ENCODE measurements at places on chromosomes 13 and 19.

DNA sequence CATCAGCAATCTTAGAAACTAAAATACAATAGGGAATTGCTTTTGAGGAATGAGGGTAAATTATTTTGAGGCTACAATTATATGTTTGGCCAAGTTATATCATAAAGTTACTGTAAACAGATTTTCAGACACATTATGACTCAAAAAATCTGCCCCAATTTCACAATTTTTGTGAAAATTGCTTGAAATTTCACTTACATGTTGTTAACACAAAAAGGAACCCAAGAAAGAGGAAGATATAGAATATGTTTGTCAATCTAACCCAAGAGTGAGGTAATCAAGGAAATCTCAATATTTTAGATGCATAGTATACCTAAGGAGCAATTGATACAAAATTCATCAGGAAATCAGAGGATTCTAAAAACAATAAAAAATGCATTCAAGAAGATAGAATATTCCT, 73.9 kb upstream of the FNDC3A start:
- no peak for DNase-seq

- DNase-seq: no peak
Observed at GRCh38 chr13:113900646-113901045, 36.8 kb upstream of the GAS6 start.

DNA sequence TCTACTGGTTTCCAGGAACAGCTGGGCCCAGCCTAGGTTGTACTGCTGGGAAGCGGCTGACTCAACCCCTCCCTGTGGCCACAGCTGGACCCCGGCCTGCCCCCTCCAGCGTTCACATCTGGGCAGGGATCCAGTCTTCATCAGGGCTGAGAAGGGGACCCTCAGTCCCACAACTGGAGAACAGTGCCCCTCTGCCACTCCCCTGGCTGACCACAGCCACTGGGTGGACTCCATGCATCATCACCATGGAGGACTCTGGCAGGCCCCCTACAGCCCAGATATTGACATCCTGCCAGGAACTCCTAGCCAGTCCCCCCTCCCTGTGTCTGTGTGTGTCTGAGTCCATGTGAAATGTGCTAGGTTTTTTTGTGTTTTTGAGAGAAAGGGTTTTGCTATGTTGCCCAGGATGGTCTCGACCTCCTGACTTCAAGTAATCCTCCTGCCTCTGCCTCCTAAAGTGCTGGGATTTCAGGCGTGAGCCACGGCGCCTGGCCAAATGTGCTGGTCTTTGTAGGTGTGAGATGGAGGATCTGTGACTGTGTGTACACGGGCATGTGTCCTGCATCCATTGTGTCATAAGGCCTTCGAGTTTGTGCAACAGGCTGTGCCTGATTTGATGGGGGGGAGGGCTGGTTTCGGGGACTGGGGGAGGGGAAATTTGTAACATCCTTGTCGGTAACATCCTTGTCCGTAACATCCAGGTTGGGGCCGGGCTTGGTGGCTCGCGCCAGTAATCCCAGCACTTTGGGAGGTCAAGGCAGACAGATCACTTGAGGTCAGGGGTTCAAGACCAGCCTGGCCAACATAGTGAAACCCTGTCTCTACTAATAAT, 4.0 kb upstream of the HOOK2 start:
- DNase-seq: no peak

GRCh38 chr13:75151081-75151643, 330.8 kb downstream of the TBC1D4 start:
- DNase-seq: no peak

GRCh38 chr13:85265296-85265695, 533.9 kb downstream of the SLITRK6 start:
- DNase-seq: no peak

GRCh38 chr19:7652061-7652641, 15.2 kb downstream of the STXBP2 start:
- DNase-seq: peak; percentile 72

GRCh38 chr13:24619282-24619681, 60.9 kb upstream of the ATP12A start:
- no peak for DNase-seq

- DNase-seq: no peak
Observed at GRCh38 chr19:17966550-17967256, at the start of gene KCNN1. KCNN1 (plus strand) TSS chr19:17967107; CDS start chr19:17973889, 6,782 bp downstream.

- DNase-seq: no peak
Observed at GRCh38 chr19:45657520-45658167, 10.4 kb upstream of the GIPR start.

- DNase-seq: no peak
Observed at GRCh38 chr13:29847501-29847983, 2.9 kb downstream of the UBL3 start.

DNA sequence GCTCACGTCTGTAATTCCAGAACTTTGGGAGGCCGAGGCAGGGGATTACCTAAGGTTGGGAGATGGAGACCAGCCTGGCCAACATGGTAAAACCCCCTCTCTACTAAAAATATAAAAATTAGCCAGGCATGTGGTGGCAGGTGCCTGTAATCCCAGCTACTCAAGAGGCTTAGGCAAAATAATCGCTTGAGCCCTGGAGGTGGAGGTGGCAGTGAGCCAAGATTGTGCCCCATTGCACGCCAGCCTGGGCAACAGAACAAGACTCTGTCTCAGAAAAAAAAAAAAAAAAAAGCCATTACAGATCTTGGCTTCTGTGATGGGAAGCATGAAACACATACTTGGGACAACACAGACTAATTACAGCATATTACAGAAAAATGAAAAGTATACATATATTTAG, 1404.5 kb upstream of the SPRY2 start:
- no peak for DNase-seq

GRCh38 chr13:23022704-23023103, 158.1 kb upstream of the SGCG start:
- no peak for DNase-seq

GRCh38 chr13:43776501-43777079, 10.2 kb downstream of the ENOX1 start:
- DNase-seq: no peak

- DNase-seq: no peak
Observed at GRCh38 chr13:21930536-21930935, 259.7 kb downstream of the FGF9 start.

DNA sequence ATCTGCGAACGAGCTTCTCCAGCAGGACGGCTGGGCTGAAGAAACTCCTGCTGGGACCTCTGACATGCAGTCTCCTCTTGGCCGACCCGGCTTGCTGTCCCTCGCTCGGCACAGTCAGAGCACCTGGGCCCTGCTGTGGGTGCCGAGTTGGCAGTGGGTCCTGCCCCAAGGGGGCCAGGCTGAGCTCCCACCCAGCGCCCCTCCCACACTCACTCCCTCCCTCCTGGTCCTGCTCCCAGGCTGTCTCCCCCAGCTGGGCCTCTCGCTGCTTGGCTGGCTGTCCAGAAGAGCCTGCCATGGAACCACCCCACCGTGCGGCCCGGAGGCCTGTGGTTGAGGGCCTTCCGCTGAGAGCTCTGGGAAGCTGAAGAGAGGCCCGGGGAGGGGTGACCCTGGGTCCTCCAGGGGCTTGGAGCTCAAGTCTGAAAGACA, 6.0 kb downstream of the AKT2 start:
- no peak for DNase-seq

GRCh38 chr13:81609335-81609734, 1268.4 kb upstream of the SPRY2 start:
- no peak for DNase-seq

- no peak for DNase-seq
Observed at GRCh38 chr19:44176590-44176989, 11.7 kb downstream of the ZNF226 start.
